Activated naive CD4-positive, alpha-beta T cell (primary cell): ENCODE measurements at places on chromosomes 7 and 10.

- DNase-seq: no peak
Measured at GRCh38 chr10:6058682-6059475, 3.3 kb downstream of the IL2RA start.

DNA sequence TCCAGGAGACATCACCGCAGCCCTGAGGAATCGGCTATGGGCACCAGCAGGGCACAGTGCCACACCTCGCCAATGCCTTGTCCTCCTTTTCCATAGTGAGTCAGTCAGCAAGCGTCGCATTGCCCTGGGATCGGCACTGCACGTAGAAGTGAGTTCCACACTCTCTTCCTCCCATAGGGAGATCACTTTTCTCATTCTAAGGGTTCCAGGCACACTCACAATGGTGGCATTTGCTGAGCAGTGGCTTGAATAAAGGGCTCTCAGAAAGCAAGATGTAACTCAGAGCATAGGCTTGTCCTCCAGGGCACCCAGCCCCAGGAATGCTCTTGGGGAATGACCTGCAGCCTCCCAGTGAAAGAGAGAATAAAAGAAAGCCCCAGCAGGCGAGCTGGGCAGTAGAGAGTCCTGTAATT is 1.1 kb upstream of the VIM start:
- no peak for DNase-seq

DNA sequence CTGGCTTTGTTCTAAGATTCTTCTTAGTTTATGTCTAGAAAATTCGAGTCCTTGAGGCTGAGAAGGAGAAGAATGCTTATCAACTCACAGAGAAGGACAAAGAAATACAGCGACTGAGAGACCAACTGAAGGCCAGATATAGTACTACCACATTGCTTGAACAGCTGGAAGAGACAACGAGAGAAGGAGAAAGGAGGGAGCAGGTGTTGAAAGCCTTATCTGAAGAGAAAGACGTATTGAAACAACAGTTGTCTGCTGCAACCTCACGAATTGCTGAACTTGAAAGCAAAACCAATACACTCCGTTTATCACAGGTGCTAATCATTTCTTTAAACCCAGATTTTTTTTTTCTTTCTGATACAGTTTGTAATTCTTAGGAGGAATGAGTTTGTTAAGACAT is 6.7 kb downstream of the CEP55 start:
- DNase-seq: no peak

DNA sequence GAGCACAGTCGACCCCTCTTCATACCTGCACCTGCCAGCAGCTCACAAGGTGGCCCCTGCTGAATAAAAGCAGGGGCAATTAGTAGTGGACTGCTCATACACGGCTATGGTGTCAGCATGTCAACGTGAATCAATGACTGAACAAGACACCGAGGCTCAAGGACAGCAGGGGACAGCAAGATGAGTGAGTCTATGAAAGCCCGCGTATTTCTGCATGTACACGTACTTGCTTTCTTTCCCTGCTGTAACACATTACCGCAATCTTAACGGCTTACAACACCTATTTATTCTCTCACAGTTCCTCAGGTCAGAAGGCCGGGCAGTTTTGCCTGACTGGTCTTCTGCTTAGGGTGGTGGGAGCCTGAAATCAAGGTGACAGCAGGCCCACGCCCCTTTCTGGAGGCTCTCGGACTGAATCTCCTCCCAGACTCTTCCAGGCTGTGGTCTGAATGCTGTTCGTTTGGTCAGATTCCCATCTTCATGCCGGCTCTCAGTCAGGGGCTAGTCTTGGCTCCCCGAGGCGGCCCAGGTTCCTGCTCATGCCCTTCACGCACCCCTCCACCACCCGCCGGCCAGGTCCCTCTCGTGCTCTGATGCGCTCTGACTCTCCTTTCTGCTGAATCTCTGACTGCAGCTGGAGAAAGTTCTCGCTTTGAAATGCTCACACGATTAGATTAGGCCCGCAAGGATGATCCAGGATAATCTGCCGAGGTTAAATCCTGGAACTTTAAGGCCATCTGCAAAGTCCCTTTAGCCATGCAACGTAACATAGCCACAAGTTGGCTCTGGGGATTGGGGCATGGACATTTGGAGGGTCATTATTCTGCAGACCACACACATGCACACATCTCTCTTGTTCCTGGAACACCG is 7.8 kb upstream of the PPP2R2D start:
- no peak for DNase-seq

- DNase-seq: no peak
Measured at GRCh38 chr7:28469562-28469961, 57.2 kb downstream of the CREB5 start.

DNA sequence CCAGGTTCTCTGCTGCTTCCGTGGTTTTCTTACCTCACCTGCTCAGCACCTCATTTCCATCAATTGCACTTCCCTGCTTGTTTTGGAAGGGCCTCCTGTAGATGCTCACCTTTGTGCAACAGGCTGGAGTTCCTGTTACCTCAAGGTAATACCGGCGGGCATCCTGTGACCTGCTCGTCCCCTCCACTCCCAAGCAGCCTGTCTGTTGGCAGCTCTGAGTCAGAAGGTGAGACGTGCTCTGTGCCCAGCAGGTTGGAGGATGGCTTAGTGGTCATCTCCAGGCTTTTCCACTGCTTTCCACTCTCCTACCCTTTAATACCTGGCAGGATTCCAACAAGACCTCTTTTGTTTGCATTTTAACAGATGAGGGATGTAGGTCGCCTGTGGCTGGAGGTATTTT is 86.0 kb downstream of the CAMK1D start:
- no peak for DNase-seq
